Uterus (tissue), 4 donors: ENCODE measurements at places on chromosomes 12 and 14.
A peak's percentile ranks its signal among the peaks of the same experiment; 100 is the strongest.

DNA sequence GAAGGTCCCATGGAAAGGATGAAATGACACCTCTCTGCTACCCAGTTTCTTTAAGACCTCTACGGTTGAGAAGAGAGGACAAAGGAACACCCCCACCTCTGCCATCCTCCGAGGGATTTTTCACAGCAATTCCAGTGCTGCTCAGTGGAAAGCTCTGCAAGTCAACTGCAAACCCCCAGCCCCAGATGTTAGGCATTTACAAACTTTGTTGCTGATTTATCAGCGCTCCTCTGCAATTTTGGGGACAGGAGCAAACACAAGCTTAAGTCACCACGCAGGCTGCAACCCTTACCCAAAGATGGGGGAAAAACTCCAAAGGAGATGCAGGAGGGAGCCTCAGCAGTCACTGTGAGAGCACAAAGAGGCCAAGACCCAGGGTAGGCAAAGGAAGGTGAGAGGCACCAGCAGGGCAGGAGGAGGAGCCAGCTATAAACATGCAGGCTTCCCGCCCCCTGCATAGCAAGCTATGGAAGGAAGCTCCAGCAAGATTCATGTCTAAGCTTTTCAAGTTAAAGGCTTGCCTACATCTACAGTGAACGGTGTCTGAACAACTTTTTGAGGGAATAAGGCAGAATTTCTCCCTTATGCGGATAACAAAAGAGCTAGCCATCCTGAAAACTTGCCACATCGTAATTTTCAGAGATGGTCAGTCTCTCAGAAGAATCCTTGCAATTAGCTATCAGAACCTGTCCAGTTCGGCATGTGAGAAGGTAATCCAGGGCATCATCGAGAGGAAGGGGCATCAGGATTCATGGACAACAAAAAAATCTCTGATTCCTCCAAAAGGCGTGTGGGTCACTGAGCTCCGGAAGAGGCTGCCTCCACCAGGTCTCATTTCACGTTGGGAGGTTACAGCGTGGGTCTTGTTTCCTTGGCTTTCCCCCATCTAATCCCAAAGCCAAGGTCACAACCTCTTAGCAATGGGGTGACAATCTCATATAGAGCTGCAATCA is 3.9 kb downstream of the CTDSP2 start:
- H3K27me3 ChIP-seq, result no peaks in the 10 kb centered on the region
- H3K27ac ChIP-seq, result peak overlapping the region; percentile 96
- peak overlapping the region; percentile 13 for H3K4me3 ChIP-seq
- no peak for DNase-seq
- peaks cover 42% of the 10 kb centered on the region for H3K4me1 ChIP-seq

DNA sequence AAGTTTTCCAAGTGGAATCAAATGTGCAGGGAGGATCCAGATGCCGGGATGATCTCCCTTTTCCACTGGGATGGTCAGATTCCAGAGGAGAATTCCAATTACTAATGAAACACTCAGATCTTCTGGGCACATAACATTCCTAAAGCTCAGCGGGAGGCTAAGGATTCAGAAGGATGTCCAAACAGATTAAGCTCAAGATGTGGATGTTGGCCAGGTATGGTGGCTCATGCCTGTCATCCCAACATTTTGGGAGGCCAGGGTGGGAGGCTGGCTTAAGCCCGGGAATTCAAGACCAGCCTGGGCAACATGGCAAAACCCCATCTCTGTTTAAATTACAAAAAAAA is 62.0 kb upstream of the PNMA1 start:
- DNase-seq, result no peak
- H3K4me3 ChIP-seq, result no peak overlapping the region
- H3K4me1 ChIP-seq, result peaks cover 12% of the 10 kb centered on the region
- H3K27ac ChIP-seq, result peak overlapping the region; percentile 38

- no peak overlapping the region for H3K27ac ChIP-seq
- DNase-seq, result no peak
- H3K4me1 ChIP-seq, result no peaks in the 10 kb centered on the region
- H3K27me3 ChIP-seq, result no peaks in the 10 kb centered on the region
- H3K36me3 ChIP-seq, result no peaks in the 10 kb centered on the region
Measured at GRCh38 chr14:70149596-70150165, 39.1 kb downstream of the SLC8A3 start.

DNA sequence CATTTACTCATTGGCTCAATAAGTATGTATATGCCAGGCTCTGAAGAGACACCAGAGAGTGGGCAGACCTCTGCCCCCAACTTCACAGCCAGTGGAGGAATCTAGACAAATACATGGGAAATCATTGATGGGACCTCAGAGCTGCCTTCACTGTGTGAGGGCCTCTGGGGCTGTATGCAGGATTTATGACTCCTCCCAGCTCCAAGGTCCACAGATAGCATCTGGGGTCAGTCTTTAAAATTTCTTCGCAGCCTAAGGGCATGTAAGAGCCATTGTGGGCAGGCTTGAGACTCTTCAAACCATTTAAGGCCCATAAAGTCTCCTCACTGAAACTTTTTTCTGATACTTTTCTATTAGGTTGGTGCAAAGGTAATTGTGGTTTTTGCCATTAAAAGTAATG is 125.5 kb downstream of the SPTSSA start:
- H3K4me1 ChIP-seq, result no peaks in the 10 kb centered on the region
- no peak overlapping the region for H3K4me3 ChIP-seq
- no peak overlapping the region for H3K27ac ChIP-seq
- no peaks in the 10 kb centered on the region for H3K36me3 ChIP-seq

DNA sequence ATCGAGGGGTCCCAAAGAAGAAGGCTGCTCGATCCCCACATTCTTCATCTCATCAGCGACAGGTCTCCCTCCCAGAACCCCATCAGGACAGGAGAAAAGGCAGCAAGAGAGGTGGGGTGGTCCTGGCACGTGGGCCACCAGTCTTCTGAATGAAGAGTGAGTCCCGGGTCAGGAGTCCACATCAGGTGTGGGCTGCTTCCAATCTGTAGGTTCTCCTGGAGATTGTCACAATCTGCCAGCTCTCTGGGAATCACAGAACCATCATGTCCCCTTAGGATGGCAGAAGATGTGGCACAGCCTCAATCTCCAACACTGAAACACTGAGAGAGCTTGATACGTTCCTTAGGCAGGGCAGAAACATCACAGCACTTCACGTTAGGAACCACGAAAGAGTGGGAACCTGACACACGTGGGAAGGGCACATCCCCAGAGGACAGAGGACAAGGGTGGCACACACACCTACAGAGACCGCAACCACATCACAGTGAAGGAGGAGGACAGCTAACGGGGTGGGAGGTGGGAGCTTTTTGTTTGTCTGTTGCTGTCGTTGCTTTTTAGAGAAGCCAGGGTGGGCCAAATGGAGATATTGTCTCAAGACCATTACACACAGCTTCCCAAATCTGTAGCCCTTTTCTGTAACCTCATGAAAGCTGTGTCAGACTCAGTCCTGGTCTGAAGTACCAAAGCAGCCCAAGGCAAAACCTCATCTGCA is 284.5 kb downstream of the DPF3 start:
- no peaks in the 10 kb centered on the region for H3K36me3 ChIP-seq
- no peak for DNase-seq
- no peaks in the 10 kb centered on the region for H3K4me1 ChIP-seq
- H3K27ac ChIP-seq, result no peak overlapping the region
- no peak overlapping the region for H3K4me3 ChIP-seq
- H3K27me3 ChIP-seq, result no peaks in the 10 kb centered on the region

GRCh38 chr12:113463746-113464451 is 7.8 kb downstream of the LHX5 start:
- no peaks in the 10 kb centered on the region for H3K36me3 ChIP-seq
- H3K27ac ChIP-seq, result no peak overlapping the region
- no peak overlapping the region for H3K4me3 ChIP-seq
- H3K27me3 ChIP-seq, result peaks cover 73% of the 10 kb centered on the region
- DNase-seq, result no peak
- H3K4me1 ChIP-seq, result peaks cover 20% of the 10 kb centered on the region

GRCh38 chr12:103043531-103044486 is 86.3 kb downstream of the ASCL1 start:
- no peak for DNase-seq
- H3K27ac ChIP-seq, result no peak overlapping the region
- H3K4me1 ChIP-seq, result no peaks in the 10 kb centered on the region
- H3K27me3 ChIP-seq, result no peaks in the 10 kb centered on the region

- no peak overlapping the region for H3K4me3 ChIP-seq
- H3K4me1 ChIP-seq, result no peaks in the 10 kb centered on the region
- no peak overlapping the region for H3K27ac ChIP-seq
- H3K27me3 ChIP-seq, result no peaks in the 10 kb centered on the region
- no peak for DNase-seq
- H3K36me3 ChIP-seq, result no peaks in the 10 kb centered on the region
Measured at GRCh38 chr12:120350576-120351350, 18.2 kb downstream of the MSI1 start.

- no peak overlapping the region for H3K4me3 ChIP-seq
- H3K4me1 ChIP-seq, result no peaks in the 10 kb centered on the region
- DNase-seq, result no peak
- no peaks in the 10 kb centered on the region for H3K27me3 ChIP-seq
- H3K36me3 ChIP-seq, result no peaks in the 10 kb centered on the region
Measured at GRCh38 chr14:61586544-61587055, 108.7 kb upstream of the HIF1A start.

- H3K4me1 ChIP-seq, result no peaks in the 10 kb centered on the region
- H3K36me3 ChIP-seq, result no peaks in the 10 kb centered on the region
- H3K27ac ChIP-seq, result no peak overlapping the region
- no peak for DNase-seq
- no peaks in the 10 kb centered on the region for H3K27me3 ChIP-seq
Measured at GRCh38 chr12:115947696-115948062, 329.8 kb downstream of the MED13L start.

- DNase-seq, result no peak
- no peak overlapping the region for H3K4me3 ChIP-seq
- no peak overlapping the region for H3K27ac ChIP-seq
- H3K27me3 ChIP-seq, result no peaks in the 10 kb centered on the region
- H3K36me3 ChIP-seq, result no peaks in the 10 kb centered on the region
Measured at GRCh38 chr12:122094735-122095631, 16.4 kb downstream of the MLXIP start.

- H3K36me3 ChIP-seq, result no peaks in the 10 kb centered on the region
- H3K4me1 ChIP-seq, result no peaks in the 10 kb centered on the region
- no peak overlapping the region for H3K4me3 ChIP-seq
- no peaks in the 10 kb centered on the region for H3K27me3 ChIP-seq
Measured at GRCh38 chr12:117060246-117060928, 38.8 kb downstream of the TESC start.

- no peaks in the 10 kb centered on the region for H3K36me3 ChIP-seq
- DNase-seq, result no peak
- H3K27me3 ChIP-seq, result no peaks in the 10 kb centered on the region
- no peak overlapping the region for H3K27ac ChIP-seq
- H3K4me1 ChIP-seq, result no peaks in the 10 kb centered on the region
Measured at GRCh38 chr12:43294916-43295315, 257.1 kb downstream of the ADAMTS20 start.

- H3K36me3 ChIP-seq, result no peaks in the 10 kb centered on the region
- no peaks in the 10 kb centered on the region for H3K27me3 ChIP-seq
- H3K4me1 ChIP-seq, result no peaks in the 10 kb centered on the region
- no peak for DNase-seq
- no peak overlapping the region for H3K27ac ChIP-seq
Measured at GRCh38 chr14:84804895-84805294, 725.0 kb upstream of the FLRT2 start.

- H3K27me3 ChIP-seq, result no peaks in the 10 kb centered on the region
- no peak overlapping the region for H3K4me3 ChIP-seq
- H3K27ac ChIP-seq, result no peak overlapping the region
- H3K4me1 ChIP-seq, result no peaks in the 10 kb centered on the region
- no peaks in the 10 kb centered on the region for H3K36me3 ChIP-seq
Measured at GRCh38 chr14:60188696-60189095, 23.5 kb upstream of the DHRS7 start.

- H3K27me3 ChIP-seq, result no peaks in the 10 kb centered on the region
- H3K4me3 ChIP-seq, result no peak overlapping the region
- no peak overlapping the region for H3K27ac ChIP-seq
- H3K4me1 ChIP-seq, result no peaks in the 10 kb centered on the region
- no peak for DNase-seq
Measured at GRCh38 chr14:88848571-88848970, 24.1 kb downstream of the TTC8 start.

DNA sequence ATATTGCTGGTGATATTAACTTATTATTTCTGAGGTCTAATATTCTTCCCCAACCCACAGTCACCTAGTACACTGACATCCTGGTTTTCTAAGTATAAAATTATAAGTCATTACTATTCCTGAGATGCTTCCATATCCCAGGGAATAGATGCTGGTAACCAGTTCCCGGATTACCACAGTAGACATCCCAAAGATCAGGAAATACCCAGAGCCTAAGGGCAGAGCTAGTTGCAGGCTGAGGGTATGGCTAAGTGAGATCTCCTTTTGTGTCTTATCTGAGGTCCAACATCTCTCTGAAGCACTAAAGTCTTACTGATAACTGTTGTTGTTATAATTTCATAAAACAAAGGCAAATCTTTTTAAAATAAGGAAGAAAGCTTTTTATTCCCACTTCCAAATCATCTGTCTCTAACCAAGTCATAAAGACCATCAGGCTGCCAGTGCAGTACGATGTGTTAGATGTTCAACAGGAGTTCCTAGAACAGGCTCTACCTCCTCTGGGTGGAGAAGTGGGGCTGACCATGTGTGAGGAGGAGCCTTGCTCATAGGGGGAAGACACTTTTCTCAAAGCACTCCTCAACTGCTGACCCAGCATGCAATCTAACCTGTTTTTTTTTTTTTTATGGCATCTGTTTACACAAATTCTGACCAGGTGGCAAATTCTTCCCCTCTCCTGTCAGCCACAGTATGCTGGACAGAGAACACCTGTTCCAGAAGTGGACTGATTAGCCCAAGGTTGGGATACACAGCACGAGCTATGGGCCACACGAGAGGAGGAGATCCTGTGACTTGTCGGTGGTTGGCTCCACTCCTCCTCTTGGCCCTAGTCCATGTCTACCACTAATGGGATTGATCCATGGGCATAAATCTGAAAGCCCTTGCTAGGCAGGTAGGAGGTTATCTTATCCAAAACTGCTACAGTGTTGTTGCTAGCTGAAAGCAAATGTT is 16.1 kb upstream of the GRIP1 start:
- no peaks in the 10 kb centered on the region for H3K36me3 ChIP-seq
- H3K4me3 ChIP-seq, result no peak overlapping the region
- H3K4me1 ChIP-seq, result no peaks in the 10 kb centered on the region
- DNase-seq, result no peak

DNA sequence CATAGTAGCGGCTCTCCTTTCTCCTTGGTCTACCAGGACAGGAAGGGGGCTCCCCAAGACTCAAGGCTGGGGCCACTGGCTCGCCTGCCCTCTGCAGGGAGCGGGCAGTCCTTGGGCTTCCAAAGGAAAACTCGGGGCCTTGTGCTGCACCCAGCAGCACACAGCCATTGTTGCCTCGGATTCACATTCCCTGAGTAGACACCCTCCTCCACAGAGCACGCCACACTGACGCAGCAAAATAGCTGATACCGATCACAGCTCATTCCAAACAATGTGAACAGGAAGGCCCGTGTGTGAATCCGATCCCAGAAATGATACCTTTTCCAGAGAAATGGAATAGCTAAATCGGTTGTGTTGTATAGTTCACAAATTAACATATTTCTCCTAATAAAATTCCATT is 65.1 kb upstream of the DYNC1H1 start:
- no peaks in the 10 kb centered on the region for H3K4me1 ChIP-seq
- no peak overlapping the region for H3K27ac ChIP-seq
- H3K27me3 ChIP-seq, result no peaks in the 10 kb centered on the region
- no peak for DNase-seq
- H3K4me3 ChIP-seq, result no peak overlapping the region
- no peaks in the 10 kb centered on the region for H3K36me3 ChIP-seq
